Right ventricle myocardium inferior (tissue), 1 donor: ENCODE measurements at places on chromosomes 12 and 14.

DNA sequence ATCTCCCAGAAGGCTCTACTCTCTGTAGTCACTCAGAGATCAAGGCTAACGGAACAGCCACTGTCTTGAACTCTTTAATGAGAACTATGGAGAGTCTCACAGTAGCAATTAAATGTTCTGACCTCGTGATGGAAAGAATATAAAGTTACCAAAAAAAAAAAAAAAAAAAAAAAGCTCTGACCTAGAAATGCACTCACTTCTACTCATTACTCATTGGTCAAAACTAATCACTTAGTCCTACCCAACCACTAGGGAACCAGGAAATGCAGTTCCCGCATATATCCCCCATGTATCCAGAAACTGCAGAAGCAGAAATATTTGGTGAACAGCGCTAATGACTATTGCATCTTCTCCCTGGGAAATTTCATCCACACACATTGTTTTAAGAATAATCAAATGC lies 29.5 kb upstream of the C12orf76 start:
- DNase-seq: no peak

DNA sequence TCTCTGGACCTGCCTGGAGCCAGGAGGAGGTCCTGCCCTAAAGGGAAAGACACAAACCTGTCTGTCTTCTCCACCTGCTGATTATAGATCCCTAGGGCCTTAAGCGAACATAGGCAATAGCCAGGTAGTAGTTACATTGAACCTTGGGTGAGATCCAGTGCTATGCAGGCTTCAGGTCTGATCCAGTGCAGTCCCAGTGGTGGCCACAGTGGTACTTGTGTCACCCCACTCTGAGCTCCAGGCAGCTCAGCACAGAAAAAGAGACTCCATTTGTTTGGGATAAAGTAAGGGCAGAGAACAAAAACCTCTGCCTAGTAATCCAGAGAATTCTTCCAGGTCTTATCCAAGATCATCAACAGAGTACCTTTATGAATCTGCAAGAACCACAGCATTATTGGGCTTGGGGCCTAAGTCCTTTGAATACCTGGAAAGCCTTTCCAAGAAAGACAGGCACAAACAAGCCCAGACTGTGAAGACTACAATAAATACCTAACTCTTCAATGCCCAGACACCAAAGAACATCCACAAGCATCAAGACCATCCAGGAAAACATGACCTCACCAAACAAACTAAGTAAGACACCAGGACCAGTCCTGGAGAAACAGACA lies 60.4 kb upstream of the KTN1 start:
- no peak for DNase-seq

DNA sequence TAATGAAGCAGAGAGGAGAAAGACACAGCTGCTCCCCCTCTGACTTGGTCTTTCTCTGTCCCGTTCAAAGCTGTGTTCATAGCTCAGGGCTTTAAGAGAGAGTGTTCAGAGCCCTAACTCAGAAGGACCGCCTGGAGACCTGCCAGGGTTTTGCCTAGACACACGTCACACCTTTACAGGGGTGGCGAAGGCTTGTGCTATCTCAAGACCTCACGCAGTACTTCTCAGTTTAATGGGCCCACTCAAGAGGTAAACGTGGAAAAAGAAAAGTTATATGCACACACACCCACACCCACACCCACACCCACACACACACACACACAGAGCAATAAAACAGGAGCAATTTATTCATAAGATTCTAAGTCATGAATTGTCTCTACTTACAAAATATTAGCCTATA lies 374.3 kb downstream of the C12orf75 start:
- no peak for DNase-seq

- no peak for DNase-seq
These were observed 45.5 kb downstream of the CHST11 start for GRCh38 chr12:104502217-104502616.

DNA sequence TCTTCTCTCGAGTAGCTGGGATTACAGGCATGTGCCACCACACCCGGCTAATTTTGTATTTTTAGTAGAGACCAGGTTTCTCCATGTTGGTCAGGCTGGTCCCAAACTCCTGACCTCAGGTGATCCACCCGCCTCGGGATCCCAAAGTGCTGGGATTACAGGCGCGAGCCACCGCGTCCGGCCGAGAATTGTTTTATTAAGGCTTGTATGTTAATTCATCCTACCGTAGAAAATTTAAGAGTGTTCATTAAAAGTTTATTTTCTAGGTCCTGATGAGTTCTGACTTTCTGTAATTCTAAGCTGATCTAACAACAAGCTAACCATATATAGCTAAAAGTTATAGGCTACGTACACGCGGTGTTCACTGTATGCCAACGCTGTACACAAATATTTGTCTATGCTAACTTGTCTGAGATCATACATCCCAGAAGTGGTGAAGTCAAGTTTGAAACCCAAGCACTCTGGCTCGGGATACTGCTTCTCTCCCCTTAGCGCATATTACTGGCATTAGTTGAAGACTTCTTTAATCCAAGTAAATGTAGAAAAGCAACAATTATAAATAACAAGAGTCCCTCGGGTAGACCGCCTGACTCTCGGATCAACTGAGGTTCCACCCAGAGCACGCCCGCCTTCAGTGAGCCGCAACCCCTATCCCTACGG lies 570 bp upstream of the MRPS35 start:
- no peak for DNase-seq

DNA sequence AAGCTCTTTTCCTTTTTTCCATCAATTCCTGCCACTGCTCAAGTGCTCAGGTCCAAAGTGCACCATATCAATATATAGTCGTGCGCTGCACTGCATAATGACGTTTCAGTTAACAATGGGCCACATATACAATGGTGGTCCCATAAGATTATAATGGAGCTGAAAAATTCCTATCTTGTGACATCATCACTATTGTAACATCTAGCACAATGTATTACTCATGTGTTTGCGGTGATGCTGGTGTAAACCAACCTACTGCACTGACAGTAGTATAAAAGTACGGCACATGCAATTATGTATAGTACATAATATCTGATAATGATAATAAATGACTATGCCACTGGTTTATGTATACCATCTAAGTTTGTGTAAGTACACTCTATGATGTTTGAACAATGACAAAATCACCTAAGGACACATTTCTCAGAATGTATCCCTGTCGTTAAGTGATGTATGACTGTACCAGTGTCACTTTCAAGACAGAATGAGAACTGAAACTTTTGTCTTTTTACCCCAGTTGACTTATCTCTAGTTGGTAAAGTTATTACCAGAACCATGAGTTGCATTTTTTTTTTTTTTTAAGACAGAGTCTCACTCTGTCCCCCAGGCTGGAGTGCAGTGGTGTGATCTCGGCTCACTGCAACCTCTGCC lies 53.7 kb upstream of the INSM2 start:
- no peak for DNase-seq

- no peak for DNase-seq
These were observed 102.0 kb downstream of the PRIMA1 start for GRCh38 chr14:93686268-93686667.

DNA sequence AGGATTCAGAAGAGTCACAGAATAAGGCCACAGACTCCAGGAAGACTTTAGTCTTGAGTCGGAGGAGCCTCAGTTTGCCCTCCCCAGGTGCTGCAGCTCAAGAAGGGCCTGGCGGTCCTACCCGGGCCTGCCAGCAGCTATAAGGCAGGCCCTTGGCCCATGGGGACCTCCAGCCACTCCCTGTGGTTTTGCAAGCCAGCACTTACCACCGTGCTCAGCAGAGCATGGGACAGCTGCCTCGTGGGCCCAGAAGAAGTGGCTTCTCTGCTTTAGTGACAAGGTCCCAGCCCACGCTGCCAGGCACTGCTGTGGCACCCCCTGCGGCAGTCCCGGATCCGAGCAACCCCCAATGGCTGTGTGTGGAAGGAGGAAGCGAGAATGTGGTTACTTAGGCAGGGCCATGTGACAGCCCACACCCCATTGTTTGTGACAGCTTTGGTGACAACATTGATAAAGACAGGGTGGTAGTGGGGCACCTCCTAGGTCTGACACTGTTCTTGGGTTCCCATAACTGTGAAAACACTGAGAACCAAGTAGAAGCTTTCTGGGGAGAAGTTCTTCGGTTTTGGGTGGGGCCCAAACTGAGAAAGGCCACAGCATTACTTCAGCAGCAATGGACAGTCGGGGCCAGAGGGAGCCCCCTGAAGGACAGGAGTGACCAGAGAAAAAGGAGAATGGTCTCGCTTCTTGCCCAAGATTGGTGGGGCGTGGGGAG lies at the start of gene SELPLG:
TSS of gene SELPLG (minus strand) at position 361 of the 715 bp plus-strand sequence. CDS start 9,587 bp downstream, outside the sequence.
- peak; percentile 89 for DNase-seq

- no peak for DNase-seq
These were observed 234.5 kb downstream of the IPO8 start for GRCh38 chr12:30461026-30461615.

DNA sequence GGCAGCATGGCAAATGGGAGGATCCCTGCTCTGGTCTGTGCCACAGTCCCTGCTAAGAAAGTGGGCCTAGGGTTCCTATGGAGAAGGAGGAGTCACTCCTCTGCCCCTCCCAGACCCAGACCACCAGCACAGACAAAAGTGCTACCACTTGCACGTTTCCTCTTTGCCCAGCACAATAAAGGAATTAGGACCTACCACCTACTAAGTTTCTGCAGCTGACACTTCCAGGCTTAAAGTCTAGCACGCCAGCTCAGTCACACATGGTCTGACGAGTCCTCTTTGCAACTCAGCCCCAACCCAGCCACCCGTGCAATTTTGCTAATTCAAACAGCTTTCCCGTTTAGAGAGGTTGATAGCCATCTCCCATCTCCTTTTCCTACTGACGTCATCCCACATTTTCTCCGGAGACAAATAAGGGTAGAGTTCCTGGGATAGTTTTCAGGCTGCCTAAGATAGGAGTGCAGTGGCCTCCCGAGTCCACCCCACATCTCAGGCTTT lies 66.2 kb upstream of the PTGR2 start:
- DNase-seq: no peak

GRCh38 chr12:27467641-27468040 lies 21.1 kb downstream of the SMCO2 start:
- DNase-seq: no peak

GRCh38 chr12:116714175-116714574 lies 23.7 kb downstream of the SPRING1 start:
- DNase-seq: no peak

DNA sequence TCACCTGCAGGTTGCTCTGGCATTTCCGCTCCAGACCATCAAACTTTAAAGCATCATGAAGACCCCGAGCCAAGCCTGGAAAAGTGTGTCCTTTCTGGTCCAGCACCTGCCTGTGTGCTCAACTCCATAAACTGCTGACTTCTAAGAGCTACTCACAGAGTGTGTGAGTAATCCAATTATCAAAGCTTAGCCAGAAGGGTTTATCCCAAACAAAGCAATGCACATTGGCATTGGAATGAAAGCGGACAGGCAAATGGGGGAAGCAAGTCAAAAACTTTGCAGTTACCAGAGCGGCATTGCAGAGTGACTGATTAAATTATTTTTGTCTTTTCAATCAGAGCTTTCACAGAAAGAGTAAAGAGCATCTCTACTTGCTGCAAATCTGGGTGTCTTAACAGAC lies 1262.4 kb upstream of the SEL1L start:
- DNase-seq: no peak

GRCh38 chr14:65631040-65631439 lies 218.5 kb downstream of the FUT8 start:
- DNase-seq: no peak

DNA sequence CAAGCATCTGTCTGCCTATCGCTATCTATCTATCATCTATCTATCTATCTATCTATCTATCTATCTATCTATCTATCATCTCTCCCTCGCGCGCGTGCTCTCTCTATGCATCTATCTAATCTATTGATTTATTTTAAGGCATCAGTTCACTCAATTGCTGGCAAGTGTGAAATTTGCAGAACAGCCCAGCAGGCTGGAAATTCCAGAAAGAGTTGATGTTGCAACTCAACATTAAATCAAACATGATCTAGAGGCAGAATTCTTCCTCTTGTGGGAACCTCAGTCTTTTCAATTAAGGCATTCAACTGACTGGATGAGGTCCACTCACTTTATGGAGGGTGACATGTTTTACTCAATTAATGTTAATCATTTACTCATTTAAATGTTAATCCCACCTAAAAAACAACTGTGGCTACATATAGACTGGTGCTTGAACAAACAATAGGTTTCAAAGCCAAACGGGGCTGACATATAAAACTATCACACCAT lies 1210.8 kb downstream of the GALC start:
- no peak for DNase-seq

GRCh38 chr14:78725086-78725485 lies 554.9 kb downstream of the NRXN3 start:
- no peak for DNase-seq
